Activated CD8-positive, alpha-beta T cell treated with anti-CD3 and anti-CD28 coated beads for 36 hours (primary cell): ENCODE measurements at places on chromosomes 13 and 19. TPM values are rescaled to one million over a fixed set of nuclear protein-coding genes. Genes with fewer than 3 reads are reported as not detected.

Gene VSTM2B
- not detected for total RNA-seq

DNA sequence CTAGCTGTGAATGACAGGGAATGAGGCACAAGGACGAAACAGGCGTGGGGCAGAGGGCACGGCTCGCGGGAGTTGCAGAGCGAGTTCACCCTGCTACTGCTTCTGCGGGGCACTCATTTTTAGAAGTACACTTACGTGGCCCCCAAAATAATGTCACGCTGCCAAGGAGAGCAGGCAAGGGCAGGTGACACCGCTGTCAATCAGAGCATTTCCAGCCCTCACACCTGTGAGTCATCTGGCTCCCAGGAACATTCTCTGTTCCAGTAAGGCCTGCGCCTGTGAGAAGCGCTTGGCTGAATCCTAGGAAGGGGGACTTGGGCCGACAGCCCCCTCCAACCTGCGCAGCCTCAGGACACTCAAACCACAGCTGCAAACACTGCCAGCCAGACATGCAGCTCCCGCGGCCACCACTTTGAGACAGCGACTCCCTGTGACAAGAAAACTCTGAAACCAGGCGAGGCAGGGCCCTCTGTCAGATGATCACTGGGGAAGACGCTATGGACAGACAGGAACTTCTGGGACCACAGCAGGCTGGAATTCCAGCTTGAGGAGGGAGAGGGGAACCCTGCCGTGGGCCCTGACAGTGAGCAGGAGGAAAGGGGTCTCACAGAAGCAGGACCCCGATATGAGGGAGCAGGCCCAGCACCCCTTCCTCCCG lies 12.7 kb downstream of the DOT1L start:
- DNase-seq, result no peak

Gene KLK2
- 0.90 TPM for total RNA-seq

DNA sequence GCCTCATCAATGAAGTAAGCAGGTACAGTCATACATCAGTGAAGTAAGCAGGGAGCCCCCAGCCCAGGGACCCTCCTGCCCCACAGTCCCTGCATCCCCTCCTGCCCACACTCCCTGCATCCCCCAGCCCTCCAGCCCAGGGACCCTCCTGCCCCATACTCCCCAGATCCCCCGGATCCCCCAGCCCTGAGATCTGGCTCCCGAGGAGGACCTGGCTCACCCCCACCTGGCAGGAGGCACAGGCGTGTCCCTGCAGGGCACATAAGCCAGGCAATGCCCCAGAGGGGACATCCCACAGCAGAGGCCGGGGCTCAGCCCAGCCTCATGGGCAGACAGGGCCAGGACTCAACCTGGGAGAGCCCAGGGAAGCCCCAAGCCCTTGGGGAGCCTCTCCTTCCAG lies 53.6 kb upstream of the TPM4 start:
- no peak for DNase-seq

GRCh38 chr13:26698392-26699196 lies 62.0 kb downstream of the GPR12 start:
- peak; percentile 87 for DNase-seq

DNA sequence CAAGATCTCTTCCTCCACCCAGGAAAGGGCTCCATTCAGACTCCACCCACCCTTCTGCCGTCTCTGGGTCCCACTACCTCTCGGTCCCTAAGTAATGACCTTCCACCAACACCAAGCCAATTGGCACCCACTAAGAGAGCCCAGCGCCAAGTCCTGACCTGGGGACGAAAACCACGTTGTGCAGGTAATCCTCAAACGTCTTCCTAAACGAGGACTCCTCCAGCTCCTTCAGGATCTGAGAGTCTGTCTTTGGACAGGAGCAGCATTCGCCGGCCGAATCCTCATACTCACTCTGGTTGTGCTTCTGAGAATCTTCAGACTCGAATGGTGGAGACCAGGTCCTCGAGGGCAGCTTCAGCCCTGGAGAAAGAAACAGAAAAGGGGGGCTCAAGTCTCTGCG lies 83.1 kb downstream of the ZNF557 start:
- peak; percentile 18 for DNase-seq

DNA sequence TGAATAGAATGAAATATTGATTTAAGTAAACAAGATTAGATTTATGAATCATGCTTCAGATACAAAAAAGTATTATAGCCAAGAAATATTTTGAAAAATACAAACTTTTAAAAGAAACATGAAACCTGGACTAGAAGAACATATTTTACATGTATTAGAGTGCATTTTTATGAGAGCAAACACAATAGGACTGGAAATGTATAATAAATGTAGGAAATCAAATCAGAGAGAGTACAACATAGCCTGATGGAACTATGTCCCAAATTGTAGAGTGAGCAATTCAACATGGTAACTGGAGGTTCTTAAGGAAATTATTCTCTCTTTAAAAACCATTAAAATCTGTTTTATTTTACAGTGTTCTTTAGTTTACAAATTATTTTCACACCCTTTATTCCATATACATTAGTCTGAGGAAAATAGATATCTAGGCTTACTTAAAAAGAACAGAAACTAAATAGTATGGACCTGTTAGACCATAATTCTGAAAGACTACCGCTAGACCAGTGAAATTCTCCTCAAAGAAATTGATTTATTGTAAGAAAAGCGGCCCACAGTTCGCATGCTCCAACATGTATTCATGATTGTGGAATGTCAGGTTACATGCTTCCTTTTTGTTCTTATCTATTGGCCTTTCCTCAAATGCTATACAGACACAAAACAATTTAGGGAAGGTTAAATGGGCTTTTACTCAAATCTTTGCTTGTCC lies 1526.5 kb upstream of the SLC10A2 start:
- no peak for DNase-seq

- no peak for DNase-seq
Measured at GRCh38 chr13:104426435-104426834, 1360.2 kb upstream of the SLC10A2 start.

Gene ZNF414
- total RNA-seq, result 21.6 TPM

- no peak for DNase-seq
Measured at GRCh38 chr13:100680131-100680530, 5.5 kb upstream of the TMTC4 start.

- DNase-seq, result no peak
Measured at GRCh38 chr19:16564842-16565241, 7.4 kb downstream of the SLC35E1 start.

Gene KLK4
- total RNA-seq, result not detected

- DNase-seq, result no peak
Measured at GRCh38 chr19:13633109-13633508, 126.8 kb upstream of the CACNA1A start.

GRCh38 chr19:12784871-12785430 lies 6.3 kb upstream of the JUNB start:
- peak; percentile 63 for DNase-seq

DNA sequence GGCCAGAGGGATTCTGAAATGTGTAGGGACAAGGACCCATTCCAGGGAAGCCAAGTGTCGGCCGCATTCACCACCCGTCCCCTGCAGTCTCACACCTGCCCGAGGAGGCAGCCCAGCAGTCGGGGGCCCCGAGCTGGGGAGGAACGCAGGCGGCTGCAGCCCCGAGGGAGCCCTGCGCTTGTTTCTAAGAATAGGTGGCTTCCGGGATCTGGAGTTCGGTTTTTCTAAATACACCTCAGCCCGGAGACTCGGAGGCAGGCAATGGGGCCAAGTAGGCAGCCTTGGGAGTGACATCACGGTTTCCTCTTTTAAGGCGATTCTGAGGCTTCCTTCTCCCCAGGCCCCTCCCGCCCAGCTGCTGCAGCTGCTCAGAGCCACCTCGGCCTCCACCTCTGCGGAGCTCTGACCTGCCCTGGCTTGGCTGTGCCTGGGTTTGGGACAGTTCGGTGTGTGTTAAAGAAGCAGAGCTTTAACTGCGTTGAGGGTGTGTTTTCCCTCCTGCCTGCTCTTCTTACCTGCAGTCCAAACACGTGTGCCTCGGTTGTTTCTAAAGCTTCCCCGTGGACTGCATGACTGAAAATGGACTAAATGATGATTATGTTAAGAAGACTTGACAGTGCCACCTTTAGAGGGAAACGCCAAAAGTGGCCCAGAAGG lies 80.5 kb downstream of the COL4A2 start:
- DNase-seq, result peak; percentile 25

DNA sequence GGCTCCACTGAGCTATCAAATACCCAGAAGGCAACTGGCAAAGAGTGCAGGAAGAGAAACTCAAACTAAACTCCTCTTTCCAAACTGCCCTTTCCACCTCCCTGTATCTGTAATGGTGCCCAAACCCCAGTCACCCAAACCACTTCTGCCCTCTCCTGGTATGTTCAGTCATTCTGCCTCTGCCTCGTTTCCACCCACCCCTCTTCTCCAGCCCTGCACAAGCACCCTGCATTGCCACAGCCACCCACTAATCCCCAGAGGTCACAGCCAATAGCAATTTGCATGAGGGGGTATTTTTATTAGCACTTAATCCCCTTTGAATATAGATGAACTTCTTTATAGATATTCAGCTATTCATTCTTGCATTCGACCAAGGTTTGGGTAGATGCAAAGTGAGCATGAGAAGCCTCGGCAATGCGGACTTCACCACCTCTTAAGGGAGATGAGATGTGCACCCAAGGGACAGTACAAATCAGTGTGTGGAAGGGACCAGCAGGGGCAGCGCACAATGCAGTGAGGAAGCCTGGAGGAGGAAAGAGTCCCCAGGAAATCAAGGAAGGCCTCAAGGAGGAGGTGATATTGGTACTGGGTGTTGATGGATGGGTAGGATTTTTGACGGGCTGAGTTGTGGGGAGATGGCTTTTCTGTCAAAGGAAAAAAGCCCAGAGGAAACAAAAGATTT lies 12.4 kb downstream of the TMEM272 start:
- peak; percentile 73 for DNase-seq

DNA sequence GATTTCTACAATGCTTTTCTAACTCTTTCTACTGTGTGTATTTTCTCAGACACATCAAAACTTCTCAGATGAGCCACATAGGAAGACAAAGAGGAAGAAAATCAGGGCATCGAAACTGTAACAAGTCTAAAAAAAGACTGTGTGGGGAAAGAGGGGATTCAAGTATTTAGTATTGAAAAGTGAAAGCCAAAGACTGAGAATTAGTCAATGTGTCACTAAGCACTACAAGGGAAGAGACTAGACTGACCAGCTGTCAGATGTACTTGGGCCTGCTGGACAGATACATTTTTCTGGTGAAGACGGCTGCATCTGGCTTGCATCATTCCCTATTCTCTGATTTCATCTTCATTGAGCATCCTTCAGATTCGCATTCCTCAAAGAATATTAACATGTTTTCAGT lies 25.4 kb downstream of the COMMD6 start:
- no peak for DNase-seq

Gene C19orf73
- 2.0 TPM for total RNA-seq

DNA sequence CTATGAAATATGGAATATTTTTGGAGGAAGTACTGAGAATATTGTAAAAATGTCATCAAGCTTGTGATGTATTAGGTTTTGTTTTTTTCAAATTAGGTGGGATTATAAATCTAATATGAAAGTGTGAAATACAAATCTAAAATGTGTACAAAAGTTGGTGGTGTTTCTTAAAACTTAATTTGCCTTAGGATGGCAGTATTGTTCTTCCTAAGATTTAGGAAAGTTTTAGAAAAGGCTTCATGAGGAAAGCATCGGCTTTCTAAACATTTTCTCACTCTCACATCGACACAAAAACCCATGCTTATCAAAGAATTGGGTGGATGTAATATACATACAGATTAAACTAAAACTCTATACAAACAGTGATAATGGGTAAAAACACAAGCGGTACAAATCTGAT lies 972.0 kb upstream of the PCDH20 start:
- DNase-seq, result no peak

DNA sequence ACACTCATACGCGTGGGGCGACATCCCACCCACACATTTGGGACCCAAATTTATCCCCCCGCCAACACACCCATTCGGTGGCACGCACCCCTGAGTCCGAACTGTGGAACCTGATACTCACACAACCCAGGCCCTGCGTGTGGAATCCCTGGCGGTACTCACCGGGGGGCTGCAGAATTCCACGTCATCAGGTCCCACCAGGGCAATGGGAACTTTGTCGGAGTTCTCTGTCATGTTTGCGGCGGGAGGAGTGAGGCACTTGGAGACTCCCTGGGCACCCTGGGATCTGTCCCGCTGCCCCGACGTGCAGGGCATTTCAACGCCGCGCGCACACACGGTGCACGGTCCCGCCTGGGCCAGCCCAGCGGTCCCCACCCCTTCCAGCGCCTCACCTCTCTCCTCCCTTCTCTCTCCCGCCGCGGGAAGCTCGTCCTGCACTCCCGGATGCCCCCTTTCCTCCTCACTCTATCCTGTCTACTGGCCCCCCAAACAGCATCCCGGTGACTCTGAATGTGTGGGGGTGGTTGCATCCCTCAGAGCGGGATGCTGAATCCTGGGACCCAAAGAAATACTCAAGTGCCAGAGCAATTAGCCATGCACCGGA lies at the start of gene CNMD:
Gene CNMD, minus strand, starts transcription at position 353 of the 604 bp plus-strand sequence. Its CDS starts 119 bp downstream, at position 234.
- no peak for DNase-seq

DNA sequence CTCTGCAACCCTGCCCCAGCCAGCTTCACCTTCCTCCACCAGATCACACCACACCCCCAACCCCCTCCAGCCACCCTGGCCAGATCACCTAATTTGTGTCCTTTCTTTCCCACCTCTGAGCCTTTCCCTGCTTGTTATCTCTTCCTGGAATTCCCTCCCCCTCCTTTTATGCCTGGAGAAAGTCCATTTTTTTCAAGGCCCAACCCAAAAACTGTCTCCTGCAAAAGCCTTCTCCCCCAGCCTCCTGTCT lies 5.3 kb upstream of the TLE2 start:
- no peak for DNase-seq
